Muscle of back (tissue), 13 donors: ENCODE measurements at places on chromosomes 5 and 9. TPM values are rescaled to one million over a fixed set of nuclear protein-coding genes. Genes with fewer than 3 reads are reported as not detected.

DNA sequence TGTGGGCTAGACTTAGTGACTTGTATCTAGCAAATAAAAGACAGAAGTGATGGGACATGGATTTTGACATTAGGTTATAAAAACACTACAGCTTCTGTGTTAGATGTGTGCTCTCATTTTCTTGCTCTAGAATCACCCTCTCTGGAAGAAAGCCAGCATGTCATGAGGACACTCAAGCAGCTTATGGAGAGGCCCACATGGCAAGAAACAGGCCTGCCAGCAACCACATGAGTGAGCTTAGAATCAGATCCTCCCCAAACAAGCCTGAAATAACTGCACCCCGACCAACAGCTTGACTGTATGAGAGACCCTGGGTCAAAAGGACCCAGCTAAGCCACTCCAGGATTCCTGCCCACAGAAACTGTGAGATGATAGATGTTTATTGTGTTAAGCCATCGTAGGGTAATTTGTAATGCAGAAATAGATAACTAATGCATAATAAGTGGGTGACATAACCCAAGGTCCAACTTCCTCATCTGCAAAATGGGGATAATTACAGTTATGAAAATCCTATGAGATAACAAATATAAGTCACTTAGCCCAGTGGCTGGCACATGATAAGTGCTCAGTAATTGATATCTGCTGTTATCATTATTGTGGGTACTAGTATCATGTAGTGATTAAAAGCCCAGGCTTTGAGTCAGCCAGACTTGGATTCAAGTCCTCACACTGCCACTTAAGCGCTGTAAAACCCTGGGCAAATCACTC lies 86.5 kb downstream of the KLHL3 start:
- DNase-seq, result peak; percentile 17

Gene IL5
- polyA plus RNA-seq, result not detected

GRCh38 chr9:21559402-21560280 lies 77.5 kb upstream of the IFNE start:
- DNase-seq, result peak; percentile 15

- DNase-seq, result no peak
Measured at GRCh38 chr9:16515207-16515606, 355.3 kb downstream of the BNC2 start.

- no peak for DNase-seq
Measured at GRCh38 chr5:96134886-96135285, 173.2 kb upstream of the ELL2 start.

GRCh38 chr9:99137225-99137624 lies 32.3 kb downstream of the TGFBR1 start:
- no peak for DNase-seq

Gene ACER2
- 2.3 TPM for polyA plus RNA-seq

DNA sequence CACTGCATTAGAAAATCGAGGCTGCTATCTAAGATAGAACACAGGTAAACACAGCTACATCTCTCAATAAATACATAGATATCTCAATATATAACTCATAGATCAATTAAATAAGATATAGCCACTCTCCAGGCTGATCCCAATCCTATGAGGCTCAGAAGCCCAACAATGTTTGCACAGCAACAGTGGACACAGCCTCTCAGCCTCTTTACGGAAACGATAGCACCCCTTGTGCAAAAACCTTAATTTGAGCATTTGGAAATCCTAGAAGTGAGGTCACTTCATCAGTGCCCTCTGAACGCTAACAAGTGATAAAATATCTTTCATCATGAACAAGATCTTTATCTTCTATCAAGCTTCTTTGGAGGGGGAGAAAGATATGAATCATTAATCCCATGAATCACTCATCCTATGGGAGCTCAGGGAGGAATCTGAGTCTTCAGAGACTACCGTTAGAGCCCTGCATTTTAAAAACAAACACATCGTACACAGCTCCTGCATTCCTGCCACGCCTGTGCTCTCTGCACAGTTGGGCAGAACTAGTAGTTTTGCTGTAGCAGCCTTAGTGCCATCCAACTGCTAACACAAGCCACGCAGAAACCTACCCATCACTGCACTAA lies 71.4 kb downstream of the MED27 start:
- DNase-seq, result no peak
